ENCODE measurements at places on chromosomes 7 and 10.

DNA sequence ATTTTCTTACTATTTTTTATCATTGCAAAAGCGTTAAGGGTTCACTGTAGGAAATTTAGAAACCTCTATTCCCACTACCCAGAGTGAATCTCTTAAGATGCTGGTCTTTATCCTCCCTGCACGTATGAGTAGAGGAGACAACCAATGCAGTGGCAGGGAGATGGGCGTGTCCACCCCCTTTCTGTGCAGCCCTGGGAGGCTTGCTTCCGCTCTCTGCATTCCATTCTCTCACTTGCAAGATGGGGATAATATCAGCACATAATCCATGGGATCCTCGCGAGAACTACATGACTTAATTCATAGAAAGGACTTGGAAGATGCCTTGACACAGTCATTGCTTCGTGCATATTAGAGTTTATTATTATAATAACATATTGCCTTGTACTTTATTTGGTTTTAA, 196.2 kb downstream of the KLF6 start:
- H3K36me3 ChIP-seq = no peaks in the 10 kb centered on the region
- no peak overlapping the region for H3K4me3 ChIP-seq
- H3K27me3 ChIP-seq = no peaks in the 10 kb centered on the region
- no peaks in the 10 kb centered on the region for H3K4me1 ChIP-seq
- no peak overlapping the region for H3K27ac ChIP-seq

DNA sequence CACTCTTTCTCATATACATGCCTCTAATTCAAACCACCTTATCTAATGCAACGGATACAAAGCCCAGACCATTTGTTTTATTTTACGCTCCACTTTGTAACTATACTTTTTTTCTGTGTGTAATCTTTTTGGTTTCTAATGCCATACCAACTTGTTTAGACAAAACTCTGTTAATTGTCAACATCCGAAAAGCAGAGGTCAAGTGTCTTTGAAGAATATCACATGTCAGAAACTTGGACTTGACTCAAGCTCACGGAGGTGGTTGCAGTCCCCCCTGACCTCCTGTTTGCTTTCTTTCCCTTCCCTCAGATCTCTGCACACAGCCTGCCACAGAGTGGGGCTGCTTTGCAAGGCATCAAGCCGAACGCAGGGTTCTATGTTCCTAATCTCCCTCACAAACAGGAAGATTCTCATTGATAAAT, 698.9 kb downstream of the PARD3 start:
- no peak overlapping the region for H3K27ac ChIP-seq
- no peak for DNase-seq
- no peaks in the 10 kb centered on the region for H3K36me3 ChIP-seq
- no peaks in the 10 kb centered on the region for H3K27me3 ChIP-seq
- H3K4me3 ChIP-seq = no peak overlapping the region

DNA sequence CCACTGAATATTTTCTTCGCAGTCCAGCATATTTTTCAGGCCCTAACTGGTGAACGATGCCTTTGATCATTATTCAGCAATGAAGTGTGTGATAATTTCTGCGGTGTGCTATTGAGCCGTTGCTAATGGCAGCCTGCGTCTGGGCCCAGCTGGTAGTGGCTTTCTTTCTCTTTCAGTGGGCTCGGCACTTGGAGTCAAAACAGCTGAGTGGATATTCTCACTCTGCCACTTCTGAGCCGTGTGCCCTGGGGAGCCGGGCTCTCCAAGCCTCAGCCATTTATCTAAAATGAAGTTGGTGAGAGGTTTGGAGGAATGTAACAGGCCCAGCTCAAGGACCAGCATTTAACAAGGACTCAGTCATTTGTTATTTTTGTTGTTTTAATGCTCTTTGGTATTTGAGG, 87.5 kb upstream of the IFRD1 start:
- H3K27me3 ChIP-seq = peaks cover 2% of the 10 kb centered on the region
- H3K27ac ChIP-seq = no peak overlapping the region
- DNase-seq = no peak
- no peaks in the 10 kb centered on the region for H3K4me1 ChIP-seq
- no peak overlapping the region for H3K4me3 ChIP-seq
- no peaks in the 10 kb centered on the region for H3K36me3 ChIP-seq

- no peaks in the 10 kb centered on the region for H3K36me3 ChIP-seq
- H3K4me1 ChIP-seq = no peaks in the 10 kb centered on the region
- no peaks in the 10 kb centered on the region for H3K27me3 ChIP-seq
- H3K4me3 ChIP-seq = no peak overlapping the region
- DNase-seq = no peak
These were observed 32.5 kb downstream of the PDE1C start for GRCh38 chr7:32037650-32038198.

DNA sequence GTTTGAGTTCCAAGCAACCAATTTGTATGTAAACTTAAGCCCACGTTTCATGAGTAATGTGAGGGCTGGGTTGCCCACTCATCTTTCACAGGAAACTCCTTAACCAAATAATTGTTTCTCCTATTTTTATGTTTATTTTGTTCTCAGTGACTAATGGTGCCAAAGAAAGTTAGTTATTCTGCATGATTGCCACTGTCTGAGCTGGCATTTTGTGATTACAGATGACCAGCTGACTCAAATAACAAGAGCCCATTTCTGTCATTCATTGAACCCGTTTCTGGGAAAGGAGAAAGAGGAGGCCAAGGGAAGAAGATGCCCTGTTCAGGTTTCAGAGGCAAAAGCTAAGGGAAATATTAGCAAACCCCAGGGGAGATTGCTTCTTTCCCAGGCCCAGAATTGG, 186.9 kb upstream of the MYO3A start:
- H3K36me3 ChIP-seq = no peaks in the 10 kb centered on the region
- no peaks in the 10 kb centered on the region for H3K4me1 ChIP-seq
- DNase-seq = no peak
- H3K4me3 ChIP-seq = no peak overlapping the region
- no peaks in the 10 kb centered on the region for H3K27me3 ChIP-seq

DNA sequence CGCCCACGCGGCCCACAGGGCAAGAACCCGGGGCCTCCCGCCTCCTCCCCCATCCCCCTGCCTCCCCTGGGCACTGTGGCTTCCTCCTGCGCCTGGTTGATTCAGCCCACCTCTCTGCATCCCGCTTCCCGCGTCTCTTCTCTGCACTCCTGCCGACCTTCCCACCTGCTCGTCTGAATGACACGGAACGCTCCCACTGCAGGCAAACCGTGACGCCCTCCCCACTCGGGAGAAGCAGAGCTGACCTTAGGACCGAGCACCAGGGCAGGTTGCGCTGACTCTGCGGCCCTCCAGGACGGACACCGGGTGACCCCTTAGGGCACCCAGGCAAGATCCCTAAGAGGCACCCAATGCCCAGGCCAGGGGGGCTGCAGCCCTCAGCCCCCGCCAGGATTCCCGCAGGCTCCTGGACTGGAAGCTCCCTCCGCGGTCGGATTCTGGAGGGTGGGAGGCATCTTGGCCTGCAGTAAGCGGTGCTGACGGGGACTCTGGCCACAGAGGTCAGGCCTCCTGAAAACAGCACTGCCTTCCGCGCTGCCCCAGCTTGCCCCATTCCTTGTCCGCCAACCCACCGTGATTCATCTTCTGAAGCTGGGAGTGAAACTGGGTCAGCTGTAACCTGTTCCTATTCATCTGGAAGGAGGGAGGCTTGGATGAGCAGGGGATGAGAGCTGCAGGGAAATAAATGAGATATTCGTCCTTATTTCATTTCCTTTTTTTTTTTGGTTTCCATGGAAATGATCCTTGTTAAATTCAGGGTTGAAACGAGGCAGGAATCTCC, 990 bp downstream of the CALML3 start:
- H3K36me3 ChIP-seq = no peaks in the 10 kb centered on the region
- no peak for DNase-seq
- no peaks in the 10 kb centered on the region for H3K27me3 ChIP-seq
- no peak overlapping the region for H3K4me3 ChIP-seq

GRCh38 chr10:119491966-119492757, 50.4 kb downstream of the RGS10 start:
- no peaks in the 10 kb centered on the region for H3K27me3 ChIP-seq
- no peak overlapping the region for H3K27ac ChIP-seq
- no peaks in the 10 kb centered on the region for H3K36me3 ChIP-seq

- peaks cover 33% of the 10 kb centered on the region for H3K36me3 ChIP-seq
- H3K4me3 ChIP-seq = no peak overlapping the region
- H3K27me3 ChIP-seq = no peaks in the 10 kb centered on the region
- no peak for DNase-seq
These were observed 183.0 kb downstream of the ARID5B start for GRCh38 chr10:62084451-62084850.

DNA sequence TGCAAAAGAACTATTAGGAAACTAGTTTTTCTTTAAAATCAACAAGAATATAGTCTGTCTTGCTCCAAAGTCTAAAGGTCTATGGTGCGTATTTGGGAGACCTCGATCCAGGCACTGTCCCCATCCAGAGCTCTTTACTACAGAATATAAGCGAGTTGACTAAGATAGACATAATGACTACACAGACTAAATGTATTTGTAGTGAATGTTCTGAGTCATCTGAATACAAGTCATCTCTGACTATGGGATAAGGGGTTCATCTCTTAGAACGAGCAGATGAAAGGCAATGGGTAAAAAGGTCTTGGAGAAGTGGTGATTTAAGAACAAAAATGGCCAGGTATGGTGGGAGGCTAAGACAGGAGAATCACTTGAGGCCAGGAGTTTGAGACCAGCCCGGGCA, 136.0 kb upstream of the RSU1 start:
- no peaks in the 10 kb centered on the region for H3K27me3 ChIP-seq
- H3K36me3 ChIP-seq = no peaks in the 10 kb centered on the region
- no peak overlapping the region for H3K4me3 ChIP-seq
- DNase-seq = no peak
- no peak overlapping the region for H3K27ac ChIP-seq
- peaks cover 6% of the 10 kb centered on the region for H3K4me1 ChIP-seq

- no peaks in the 10 kb centered on the region for H3K4me1 ChIP-seq
- peaks cover 20% of the 10 kb centered on the region for H3K36me3 ChIP-seq
- H3K27ac ChIP-seq = no peak overlapping the region
These were observed 75.0 kb downstream of the VPS50 start for GRCh38 chr7:93307131-93307660.

GRCh38 chr7:155851892-155852291, 39.6 kb upstream of the SHH start:
- H3K4me1 ChIP-seq = no peaks in the 10 kb centered on the region
- H3K36me3 ChIP-seq = no peaks in the 10 kb centered on the region
- H3K27me3 ChIP-seq = peaks cover 4% of the 10 kb centered on the region
- no peak overlapping the region for H3K27ac ChIP-seq
- no peak overlapping the region for H3K4me3 ChIP-seq
- DNase-seq = no peak

DNA sequence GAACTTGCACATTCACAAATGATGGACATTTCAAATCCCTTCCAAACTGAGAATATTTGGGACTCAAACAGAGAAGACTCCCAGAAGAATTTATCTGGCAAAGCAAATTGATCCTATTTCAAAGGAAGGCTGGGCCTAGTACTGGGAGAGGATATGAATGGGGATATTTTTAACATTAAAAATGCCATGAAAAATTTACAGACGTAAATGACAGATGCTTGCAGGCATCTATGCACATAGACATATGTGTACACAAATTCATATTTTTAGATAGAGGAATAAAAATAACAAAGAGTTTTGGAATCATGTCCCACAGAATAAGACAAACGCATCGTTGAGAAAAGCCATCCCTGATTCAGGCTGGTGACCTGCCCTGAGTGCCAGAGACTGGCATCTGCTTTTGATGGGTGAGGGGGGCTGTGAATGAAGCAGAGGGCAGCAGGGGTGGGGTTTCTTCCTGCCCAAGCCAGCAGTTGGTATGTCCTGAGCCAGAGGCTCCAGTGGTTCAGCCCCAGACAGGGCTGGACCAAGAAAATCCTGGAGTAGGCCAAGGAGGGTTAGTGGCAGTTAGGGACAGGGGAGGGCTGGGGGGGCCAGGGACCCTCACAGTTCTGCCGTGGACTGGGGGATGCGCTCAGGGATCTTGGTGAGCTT, 138.5 kb downstream of the SLIT1 start:
- H3K4me1 ChIP-seq = no peaks in the 10 kb centered on the region
- no peaks in the 10 kb centered on the region for H3K27me3 ChIP-seq
- no peak for DNase-seq
- no peaks in the 10 kb centered on the region for H3K36me3 ChIP-seq
- no peak overlapping the region for H3K4me3 ChIP-seq

- H3K4me3 ChIP-seq = no peak overlapping the region
- peaks cover 5% of the 10 kb centered on the region for H3K4me1 ChIP-seq
- no peaks in the 10 kb centered on the region for H3K36me3 ChIP-seq
- H3K27me3 ChIP-seq = no peaks in the 10 kb centered on the region
- DNase-seq = no peak
- H3K27ac ChIP-seq = no peak overlapping the region
These were observed 52.5 kb downstream of the CUX1 start for GRCh38 chr7:101869901-101870290.

GRCh38 chr7:119392-120163, 72.8 kb upstream of the FAM20C start:
- DNase-seq = no peak
- H3K4me3 ChIP-seq = no peak overlapping the region
- peaks cover 5% of the 10 kb centered on the region for H3K4me1 ChIP-seq
- H3K36me3 ChIP-seq = no peaks in the 10 kb centered on the region
- H3K27me3 ChIP-seq = peaks cover 20% of the 10 kb centered on the region

- DNase-seq = no peak
- H3K27me3 ChIP-seq = no peaks in the 10 kb centered on the region
- no peak overlapping the region for H3K27ac ChIP-seq
- H3K4me3 ChIP-seq = no peak overlapping the region
- H3K36me3 ChIP-seq = no peaks in the 10 kb centered on the region
- no peaks in the 10 kb centered on the region for H3K4me1 ChIP-seq
These were observed 66.6 kb downstream of the PCLO start for GRCh38 chr7:83096065-83096580.

- H3K36me3 ChIP-seq = no peaks in the 10 kb centered on the region
- peak overlapping the region; percentile 43 for H3K4me3 ChIP-seq
- H3K27me3 ChIP-seq = peaks cover 6% of the 10 kb centered on the region
- DNase-seq = peak; percentile 13
- H3K4me1 ChIP-seq = peaks cover 16% of the 10 kb centered on the region
These were observed 755 bp downstream of the FAM171A1 start for GRCh38 chr10:15370212-15370855.

DNA sequence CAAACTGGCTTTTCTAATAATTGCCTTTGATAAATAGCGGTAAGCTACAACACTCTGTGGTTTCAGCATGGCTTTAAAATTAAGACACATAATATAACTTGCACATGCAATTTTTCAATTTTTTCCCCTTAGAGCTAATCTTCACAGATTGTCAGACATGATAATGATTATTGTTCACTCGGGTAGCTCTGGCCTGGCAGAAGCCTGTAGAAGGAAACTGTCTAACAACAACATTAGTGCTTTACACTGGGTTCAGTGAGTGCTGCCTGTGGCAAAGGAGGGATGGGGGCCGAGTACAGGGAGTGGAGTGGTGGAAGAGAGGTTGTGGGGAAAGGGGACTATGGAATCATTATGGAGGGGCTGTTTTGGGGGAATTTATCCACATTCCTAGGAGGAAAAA, 67.2 kb upstream of the AUTS2 start:
- H3K27me3 ChIP-seq = no peaks in the 10 kb centered on the region
- no peak overlapping the region for H3K4me3 ChIP-seq
- no peaks in the 10 kb centered on the region for H3K36me3 ChIP-seq

All from CD4-positive, alpha-beta T cell (primary cell).